Peyer's patch (tissue), 4 donors: ENCODE measurements at places on chromosomes 2 and 18.

- no peak for DNase-seq
Measured at GRCh38 chr2:205869439-205869838, 187.1 kb downstream of the NRP2 start.

- DNase-seq = no peak
Measured at GRCh38 chr2:178258916-178259315, 64.6 kb downstream of the OSBPL6 start.

GRCh38 chr2:208306291-208306690, 40.2 kb downstream of the PIKFYVE start:
- no peak for DNase-seq

DNA sequence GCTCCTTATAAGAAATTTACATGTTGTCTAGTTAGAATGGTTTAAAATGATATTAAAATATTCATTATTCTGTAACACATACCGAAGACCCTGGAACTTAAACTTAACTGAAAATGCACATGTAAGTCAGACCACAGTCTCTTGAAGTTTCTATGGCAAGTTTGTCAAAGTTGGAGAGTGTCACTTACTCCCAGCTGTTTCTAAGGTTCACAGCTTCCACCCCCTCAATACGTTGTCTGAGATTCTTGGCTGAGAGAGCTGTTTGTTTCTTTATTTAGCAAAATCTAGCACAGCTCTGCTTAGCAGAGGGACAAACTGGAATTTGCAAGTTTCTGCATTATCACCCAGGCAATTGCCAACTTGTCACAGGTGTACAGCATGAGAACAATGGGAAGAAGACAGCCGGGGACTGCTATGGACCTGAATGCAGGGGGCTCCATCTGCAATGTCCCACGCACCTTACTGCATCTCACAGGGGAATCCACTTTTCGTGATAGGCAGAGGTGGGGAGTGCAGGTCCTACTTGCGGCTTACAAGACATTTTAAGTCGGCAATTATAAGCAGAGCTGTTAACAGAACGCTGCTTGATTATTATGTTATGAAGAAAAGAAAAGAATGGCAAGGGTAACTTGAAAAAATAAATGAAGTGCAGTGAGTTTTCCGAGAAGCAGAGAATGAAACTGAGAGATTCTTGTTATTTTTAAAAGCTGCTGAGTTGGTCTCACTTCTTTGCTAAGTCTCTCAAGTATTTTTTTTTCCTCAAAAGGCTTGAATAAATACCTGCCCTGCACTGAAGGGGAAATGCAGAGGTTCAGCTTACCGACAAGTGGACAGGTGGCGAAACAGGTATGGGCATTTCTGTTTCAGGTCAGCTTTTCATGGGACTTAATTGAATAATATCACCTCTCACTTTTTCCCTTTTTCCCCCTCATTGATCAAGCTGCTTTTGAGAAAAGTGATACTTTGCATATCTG, 1072.1 kb upstream of the FANCL start:
- DNase-seq = no peak

GRCh38 chr18:66616523-66616983, 12.7 kb upstream of the CDH19 start:
- DNase-seq = no peak

- no peak for DNase-seq
Measured at GRCh38 chr2:47002480-47003381, 87.1 kb upstream of the MCFD2 start.

- DNase-seq = no peak
Measured at GRCh38 chr2:174263997-174264396, 15.7 kb upstream of the OLA1 start.

DNA sequence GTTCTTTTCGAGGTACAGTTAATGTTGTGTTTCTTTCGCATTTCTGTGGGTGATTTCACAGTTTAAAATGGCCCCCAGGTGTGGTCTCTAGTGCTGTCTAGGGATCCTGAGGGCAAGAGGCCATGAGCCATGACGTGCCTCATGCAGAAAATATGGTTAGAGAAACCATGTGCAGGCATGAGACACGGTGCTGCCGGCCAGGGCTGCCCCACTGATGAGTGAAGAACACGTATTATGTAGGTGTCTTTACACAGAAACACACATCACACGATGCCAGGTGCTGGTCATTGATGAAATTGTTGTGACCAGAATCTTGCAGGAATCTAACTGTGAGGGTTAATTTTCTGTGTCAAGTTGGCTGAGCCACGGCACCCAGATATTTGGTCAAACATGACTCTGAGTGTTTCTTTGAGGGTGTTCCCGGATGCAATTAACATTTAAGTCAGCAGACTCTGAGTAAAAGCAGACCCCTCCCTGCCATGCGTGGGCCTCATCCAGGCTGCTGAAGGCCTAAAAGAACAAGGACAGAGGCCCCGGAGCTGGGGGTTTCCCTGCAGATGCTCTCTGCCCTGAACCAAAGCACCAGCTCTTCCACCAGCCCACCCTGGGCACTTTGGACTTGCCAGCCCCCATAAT, 463.0 kb upstream of the MYT1L start:
- DNase-seq = no peak

DNA sequence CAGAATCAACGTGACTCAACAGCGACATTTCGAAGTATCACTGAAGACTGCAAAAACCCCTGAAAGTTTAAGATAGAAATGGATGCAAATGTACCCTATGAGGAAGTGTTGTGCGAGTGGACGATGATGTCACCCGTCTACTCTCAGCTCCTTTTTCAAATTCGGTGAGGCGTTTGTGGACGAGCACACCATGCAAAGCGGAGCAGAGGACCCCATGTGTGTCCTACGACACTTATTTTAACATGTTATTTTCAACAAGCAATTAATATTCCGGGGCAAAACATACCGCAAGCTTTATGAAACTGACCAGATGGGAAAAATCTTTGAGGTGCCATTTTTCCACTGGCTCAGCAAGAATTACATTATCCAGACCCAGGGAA, 2.0 kb downstream of the PXDN start:
- no peak for DNase-seq

DNA sequence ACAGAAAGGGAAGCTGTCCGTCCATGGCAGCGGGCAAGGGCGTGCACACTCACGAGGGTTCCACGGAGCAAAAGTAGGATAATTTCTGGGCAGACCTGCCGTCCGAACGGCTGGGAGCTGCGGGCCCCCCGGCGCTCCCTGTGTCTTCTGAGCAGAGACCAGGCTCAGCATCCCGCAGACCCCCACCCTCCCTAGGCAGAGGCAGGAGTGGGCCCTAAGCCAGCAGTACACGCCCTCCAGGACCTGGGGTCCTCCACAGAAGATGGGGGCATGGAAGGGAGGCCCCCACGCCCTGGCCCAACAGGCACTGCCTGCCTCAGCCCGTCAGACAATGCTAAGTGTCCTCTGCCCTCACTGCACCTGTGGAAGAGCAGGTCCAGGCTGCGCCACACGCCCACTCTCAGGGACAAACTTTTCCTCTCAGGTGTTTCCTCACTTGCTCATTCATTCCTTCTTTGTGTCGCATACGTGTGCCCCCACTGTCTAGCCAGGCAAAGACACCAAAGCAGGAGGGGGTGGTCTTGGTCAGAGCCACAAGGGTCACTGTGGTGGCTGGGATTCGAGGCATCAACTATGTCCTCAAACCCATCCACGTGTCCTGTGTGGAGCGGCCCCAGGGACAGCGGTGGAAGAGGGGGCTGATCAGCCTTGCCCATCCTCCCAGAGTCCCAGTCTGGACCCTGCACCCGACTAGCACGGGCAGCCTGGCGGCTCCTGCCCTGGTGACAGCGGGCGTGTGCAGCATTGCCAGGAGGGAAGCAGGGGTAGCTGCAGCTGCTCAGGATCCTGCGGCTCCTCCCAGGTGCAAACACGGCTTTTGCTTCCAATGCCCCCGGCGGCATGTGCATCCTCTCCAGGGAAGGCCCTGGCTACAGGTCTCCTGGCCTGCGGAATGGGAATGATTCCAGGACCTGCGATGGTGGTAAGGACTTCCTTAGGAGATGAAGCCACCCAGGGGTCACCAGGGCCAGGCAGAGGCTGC, 2.4 kb upstream of the GPC1 start:
- DNase-seq = peak; percentile 40

DNA sequence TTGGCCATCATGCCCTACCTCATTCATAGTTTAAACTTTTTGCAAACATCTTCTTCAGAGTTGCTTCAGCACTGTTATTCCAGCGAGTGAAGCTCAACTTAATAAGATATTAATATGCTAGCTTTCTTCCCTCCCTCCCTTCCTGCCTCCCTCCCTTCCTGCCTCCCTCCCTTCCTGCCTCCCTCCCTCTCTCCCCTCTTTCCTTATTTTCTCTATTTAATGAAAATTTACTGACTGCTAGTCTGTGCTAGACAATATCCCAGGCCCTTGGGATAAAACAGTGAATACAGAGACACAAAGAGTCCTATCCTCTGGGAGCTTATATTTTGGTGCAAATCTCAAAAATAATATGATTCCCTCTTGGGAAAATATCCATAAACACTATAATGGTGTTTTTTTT, 42.9 kb downstream of the DOCK10 start:
- no peak for DNase-seq
